ENCODE measurements at places on chromosomes 12 and 14.

DNA sequence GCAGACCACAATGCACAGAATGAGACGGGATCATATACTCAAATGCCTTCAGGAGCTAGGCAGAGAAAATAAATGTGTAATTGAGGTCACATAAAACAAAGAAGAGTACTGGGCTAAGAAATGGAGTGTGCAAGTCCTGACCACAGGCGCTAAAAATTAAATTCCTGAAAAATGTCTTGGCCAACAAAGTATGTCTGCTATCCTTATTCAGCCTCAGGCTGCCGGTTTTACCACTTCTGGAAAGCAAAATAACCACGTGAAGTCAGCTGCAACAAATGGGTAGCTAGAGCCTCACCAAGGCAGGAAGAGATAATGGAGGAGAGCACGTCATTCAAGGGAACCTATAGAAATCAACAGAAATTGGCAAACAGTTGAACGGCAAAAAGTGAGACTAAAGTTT lies 3.1 kb downstream of the PYGL start:
- no peak for DNase-seq
- H3K4me1 ChIP-seq = peaks cover 3% of the 10 kb centered on the region
- H3K27ac ChIP-seq = no peak overlapping the region
- no peaks in the 10 kb centered on the region for H3K27me3 ChIP-seq

DNA sequence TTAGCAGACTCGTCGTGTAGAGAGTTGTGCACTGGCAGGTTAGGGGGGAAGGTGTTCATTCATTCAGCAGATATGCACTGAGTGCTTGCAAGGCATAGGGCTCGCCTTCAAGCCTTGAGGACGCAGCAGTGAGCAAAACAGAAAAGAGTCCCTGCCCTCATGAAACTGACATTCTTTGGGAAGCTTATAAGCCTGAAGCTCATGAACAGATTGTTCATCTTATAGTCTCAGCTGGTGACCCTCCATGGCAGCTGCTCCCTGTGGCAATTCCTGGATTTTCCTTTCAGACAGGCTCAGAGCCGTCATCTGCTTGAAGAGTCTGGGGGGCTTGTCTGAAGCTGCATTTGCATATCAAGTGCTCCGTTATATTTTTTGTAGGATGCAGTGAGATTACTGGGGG lies 148.4 kb downstream of the PRKCH start:
- no peaks in the 10 kb centered on the region for H3K36me3 ChIP-seq
- H3K4me1 ChIP-seq = peaks cover 15% of the 10 kb centered on the region
- H3K27me3 ChIP-seq = no peaks in the 10 kb centered on the region
- no peak overlapping the region for H3K4me3 ChIP-seq
- H3K27ac ChIP-seq = no peak overlapping the region

- no peak overlapping the region for H3K4me3 ChIP-seq
- no peak for DNase-seq
- no peaks in the 10 kb centered on the region for H3K27me3 ChIP-seq
Measured at GRCh38 chr12:82425241-82425640, 66.9 kb downstream of the METTL25 start.

DNA sequence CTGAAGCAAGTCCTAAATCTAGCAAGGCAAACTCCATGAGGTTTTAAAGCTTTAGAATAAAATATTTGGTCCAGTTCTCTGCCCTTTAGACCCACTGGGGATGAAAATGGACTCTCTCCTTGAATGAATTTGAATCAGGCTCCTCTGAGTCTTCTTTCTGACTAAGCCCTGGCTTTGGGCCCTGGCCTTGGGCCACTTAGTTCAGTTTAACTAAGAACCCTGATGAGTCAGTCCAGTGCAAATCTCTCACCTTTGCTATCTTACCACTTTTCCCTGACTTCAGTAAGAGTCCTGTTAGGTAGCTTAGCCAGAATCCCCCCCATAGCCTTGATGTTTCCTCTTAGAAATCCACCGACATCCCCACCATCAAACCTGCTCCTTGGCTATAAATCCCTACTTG lies 427.5 kb downstream of the SNAPC1 start:
- no peaks in the 10 kb centered on the region for H3K36me3 ChIP-seq
- no peak overlapping the region for H3K27ac ChIP-seq
- no peak for DNase-seq

DNA sequence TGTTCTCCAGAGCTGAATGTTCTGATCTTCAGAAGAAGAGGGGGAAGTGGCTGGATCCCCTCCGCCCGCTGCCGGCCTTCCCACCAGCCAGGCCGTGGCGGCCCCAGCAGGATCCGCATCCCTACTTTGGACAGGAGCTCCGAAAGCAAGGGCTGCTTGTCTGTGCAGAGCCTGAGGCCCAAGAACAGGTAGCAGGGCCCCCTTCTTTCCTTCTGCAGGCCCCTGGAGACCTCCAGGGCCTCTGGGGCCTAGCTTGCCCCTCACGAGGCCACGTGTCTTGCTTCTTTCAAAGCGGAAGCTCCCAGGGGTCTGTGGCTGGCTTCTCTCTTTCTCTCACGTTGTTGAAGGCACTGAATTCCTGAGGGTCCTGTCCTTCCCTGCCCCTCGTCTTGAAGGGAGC lies 13.2 kb downstream of the PGF start:
- no peak for DNase-seq
- no peak overlapping the region for H3K4me3 ChIP-seq
- no peaks in the 10 kb centered on the region for H3K27me3 ChIP-seq
- peaks cover 11% of the 10 kb centered on the region for H3K4me1 ChIP-seq

DNA sequence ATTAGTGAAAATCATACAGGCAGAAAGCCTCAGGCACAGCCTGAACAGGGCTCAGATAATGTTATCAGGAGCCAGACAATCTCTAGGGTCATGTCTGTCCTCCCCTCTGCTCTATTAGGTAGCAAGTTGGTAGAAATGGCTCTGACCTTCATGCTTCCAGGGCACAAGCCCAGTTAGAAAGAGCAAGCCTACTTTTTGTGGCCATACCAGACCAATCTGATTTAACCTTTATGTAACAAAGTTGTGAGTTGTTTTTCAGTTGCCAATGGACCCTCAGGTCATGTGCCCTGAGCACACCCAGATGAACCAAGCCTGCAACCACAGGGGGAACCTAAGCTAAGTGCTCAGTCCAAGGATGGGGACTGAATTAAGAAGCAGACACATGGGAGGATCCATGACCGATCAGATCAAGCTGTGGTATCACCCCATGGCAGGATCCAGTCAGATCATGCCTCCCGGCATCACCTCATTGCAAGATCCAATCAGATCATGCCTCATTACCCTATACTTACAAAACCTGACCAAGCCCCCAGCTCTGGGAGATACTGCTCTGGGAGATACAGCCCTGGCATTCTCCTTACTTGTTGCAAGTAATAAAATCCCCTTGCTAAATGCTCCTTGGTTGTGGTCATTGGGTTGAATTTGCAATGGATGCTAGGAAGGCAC lies 18.8 kb upstream of the HIGD1C start:
- H3K27ac ChIP-seq = no peak overlapping the region
- DNase-seq = no peak
- H3K4me3 ChIP-seq = no peak overlapping the region
- no peaks in the 10 kb centered on the region for H3K36me3 ChIP-seq
- H3K27me3 ChIP-seq = no peaks in the 10 kb centered on the region
- peaks cover 5% of the 10 kb centered on the region for H3K4me1 ChIP-seq

Data from neuronal stem cell (in vitro differentiated cells).